Stimulated activated CD4-positive, alpha-beta T cell treated with anti-CD3 and anti-CD28 coated beads, Interleukin-1b, Interleukin-23, amount 100 ng/mL, for 1 hour (primary cell): ENCODE measurements at places on chromosomes 13 and 19.

- no peak for DNase-seq
Measured at GRCh38 chr13:20691616-20692015, 11.9 kb upstream of the IL17D start.

DNA sequence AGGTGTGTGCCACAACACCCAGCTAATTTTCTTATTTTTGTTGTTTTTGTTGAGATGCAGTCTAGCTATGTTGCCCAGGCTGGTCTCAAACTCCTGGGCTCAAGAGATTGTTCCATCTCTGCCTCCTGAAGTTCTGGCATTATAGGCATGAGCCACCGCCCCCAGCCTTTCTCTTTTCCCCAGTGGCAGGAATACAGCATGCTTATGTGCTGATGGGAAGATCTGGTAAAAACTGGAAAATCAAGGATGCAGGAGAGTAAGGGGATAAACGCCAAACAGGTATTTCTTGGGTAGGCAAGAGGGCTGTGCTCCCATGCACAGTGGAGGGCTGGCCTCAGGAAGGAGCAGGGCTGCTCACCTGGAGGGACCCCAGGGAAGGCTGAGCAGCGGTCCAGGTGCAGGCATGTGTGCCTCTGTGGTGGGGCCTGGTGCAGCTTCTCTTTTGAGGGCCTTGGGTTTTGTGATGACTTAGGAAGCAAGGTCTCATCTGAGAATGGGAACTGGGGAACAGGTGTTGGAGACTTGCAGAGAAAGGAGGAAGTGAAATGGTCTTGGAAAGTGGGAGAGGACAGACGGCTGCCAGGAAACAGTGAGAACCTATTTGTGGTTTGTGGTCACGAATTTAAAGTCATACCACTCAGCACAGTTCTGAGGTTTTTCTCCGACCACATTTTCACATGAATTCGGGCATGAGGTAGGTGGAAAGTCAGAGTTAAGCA lies 106.5 kb downstream of the TEX26 start:
- DNase-seq = no peak

GRCh38 chr13:102466610-102467190 lies 64.9 kb upstream of the FGF14 start:
- DNase-seq = no peak

DNA sequence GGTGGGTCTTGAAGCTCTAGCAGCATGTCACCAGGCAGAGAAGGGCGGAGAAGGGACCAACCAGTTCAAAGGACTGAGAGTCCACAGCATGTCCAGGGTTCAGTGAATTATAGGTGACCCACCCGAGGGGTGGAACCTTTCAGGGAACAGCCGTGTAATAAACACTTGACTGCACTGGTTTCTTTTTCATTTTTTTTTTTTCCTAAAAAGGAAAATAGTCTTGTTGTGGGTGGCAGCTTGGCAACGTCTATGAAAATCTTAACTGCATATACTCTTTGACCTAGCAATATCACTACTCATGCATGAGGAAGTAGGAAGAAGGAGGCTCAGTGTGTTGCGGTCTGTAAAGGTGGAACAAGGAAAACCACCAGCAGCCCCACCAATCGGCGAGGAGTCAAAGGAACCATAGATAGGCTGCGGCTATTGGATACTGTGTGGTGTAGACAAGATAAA lies 13.0 kb upstream of the MYH14 start:
- DNase-seq = no peak

DNA sequence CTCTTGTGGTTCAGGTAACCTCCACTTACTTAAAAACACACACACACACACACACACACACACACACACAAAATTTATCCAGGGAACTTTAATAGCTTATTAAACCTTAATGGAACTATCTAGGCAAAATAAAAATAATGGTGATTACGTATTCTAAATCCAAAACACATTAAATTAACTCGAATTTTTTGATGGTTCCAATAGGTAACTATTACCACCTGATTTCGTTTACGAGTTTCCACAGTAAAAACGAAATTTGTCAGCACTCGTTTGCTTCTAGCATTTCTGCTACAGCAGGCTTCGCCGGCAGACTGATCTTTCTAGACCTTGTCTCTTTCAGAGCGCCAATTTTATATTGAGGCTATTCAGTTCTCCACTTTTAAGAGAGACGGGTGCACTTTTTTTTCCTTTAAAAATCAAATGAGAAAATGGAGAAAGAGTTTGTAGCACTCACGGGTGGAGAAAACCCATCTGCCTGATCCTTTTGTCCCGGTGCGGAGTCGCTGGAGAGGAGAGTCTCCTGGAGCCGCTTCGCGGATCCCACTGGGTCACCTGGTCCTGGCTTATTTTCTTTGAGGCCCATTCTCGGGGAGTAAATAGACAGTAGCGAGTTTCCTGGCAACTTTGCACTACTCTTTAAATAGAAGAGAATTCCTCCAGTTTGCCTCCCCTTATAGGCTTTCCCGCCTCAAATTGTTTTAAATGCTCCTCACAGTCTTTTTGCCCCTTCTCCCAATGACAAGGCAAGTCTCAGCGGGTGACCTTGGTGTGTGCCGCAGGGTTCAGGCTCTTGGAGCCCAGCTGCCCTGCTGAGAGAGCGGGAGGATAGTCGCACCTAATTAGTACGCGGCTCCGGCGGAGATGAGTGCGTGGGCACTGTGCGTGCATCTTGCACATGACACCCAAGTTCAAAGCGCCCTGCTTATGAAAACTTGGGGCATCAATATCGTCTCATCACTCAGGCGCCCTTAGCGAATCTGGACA lies 117.0 kb downstream of the KCNRG start:
- DNase-seq = no peak

DNA sequence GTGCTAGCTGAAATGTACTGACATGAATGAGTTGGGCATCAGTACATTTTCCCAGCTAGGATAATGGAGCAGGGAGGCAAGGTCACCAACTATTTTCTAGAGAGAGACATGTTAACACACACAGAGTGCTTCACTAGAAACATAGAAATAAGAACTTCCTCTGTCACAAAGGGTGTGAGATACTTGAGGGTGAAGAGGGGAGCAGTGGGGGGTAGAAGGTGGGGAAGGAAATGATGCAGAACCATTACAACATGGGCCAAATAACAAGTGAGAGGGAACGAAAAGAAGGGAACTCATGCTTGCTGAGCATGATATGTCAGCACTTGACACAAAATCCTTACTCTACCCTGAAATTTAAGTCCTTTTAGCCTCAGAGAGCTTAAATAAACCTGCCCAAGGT lies 87.8 kb upstream of the RFC3 start:
- DNase-seq = no peak

- no peak for DNase-seq
Measured at GRCh38 chr19:39032063-39032918, at the start of gene FBXO27. TSS of gene FBXO27 (minus strand) at chr19:39032549. CDS start at chr19:39032227, 322 bp downstream.

DNA sequence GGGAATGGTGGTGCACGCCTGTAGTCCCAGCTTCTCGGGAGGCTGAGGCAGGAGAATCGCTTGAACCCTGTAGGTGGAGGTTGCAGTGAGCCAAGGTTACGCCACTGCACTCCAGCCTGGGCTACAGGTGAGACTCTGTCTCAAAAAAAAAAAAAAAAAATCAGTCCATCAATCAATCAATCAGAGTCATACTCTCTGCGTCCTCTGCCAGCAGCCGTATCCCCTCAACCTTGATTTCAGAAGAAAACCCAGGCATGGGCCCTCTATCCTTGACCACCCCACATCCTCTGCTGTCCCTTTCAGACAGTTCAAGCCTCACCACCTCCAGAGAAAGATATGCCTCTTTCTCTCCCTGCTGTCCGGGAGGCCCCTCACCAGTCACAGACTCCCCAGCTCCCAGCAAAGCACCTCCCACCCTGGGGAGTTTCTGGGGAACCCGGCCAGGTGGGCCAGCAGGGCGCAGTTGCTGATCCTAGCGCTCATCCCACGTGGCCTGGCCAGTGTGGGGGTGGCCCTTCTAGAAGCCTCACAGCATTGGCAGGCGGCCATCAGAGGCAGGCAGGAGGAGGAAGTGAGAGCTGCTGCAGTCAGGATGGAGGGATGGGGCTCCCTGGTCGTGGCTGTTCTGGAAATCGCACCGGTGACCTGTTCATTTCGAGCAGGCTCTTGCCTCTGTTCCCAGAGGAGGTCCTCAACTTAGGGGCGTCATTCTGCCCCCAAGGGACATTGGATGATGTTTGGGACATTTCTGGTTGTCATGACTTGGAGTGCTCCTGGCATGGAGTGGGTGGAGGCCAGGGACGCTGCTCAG lies 10.2 kb upstream of the JSRP1 start:
- no peak for DNase-seq

DNA sequence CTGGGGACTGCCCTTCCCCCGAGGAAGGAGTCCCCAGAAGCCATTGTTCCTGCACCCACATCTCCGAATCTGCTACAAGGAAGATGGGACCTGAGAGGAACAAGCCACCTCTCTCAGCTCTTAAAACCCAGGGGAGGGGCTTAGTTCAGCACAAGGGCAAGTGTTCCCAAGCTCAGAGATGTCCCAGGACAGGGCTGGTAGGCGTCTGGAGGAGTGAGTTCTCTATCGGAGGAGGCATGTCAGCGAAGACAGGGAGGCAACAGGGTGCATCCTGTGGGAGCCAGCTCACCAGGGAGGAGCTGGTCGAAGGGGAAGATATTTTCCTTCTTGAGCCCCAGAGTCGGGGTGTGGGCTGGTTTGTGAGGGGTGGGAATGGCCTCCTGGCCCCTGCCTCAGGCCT lies 54.8 kb downstream of the CELF5 start:
- no peak for DNase-seq

DNA sequence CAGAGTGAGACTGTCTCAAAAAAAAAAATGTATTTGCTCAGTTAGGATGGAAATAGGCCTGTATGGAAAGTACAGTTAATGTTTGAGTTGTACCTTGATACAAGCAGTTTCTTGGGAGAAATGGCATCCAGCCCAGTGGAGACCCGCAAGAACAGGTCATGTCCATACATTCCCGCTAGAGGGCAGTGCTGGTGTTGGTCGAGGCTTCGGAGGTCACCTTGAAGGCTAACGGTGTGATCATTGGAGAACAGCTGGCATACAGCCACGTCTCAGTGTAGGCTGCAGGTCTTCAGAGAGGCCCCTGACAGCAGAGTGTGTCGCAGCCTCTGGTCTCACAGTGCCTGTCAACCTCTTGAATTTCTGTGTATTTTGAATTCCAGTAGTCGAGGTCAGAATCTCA lies 7.5 kb downstream of the ZNF610 start:
- peak; percentile 8 for DNase-seq

DNA sequence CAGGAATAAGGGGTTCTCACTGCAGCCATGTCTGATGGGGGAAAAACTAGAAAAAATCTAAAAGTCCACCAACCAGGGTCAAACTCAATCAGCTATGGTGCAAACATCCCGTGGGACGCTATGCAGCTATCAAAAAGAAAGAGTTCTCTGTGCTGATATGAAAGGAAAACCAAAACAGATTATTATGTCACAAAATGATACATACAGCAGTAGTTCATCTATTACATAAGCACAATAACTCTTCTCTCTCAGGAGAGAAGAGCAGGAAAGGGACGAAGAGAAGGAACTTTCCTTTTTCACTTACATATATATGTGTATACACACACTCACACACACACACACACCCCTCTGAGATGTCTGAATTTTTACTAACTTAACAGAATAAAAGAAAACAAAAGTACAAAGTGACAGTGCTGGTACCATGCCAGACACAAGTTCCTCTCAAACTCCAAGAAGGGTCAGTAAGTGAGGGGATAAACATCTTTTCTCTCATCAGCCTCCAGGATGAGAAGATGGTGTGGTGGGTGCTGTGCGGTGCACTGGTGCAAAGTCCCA lies 2.9 kb upstream of the FKRP start:
- DNase-seq = no peak

GRCh38 chr13:47399599-47399998 lies 502.7 kb upstream of the HTR2A start:
- no peak for DNase-seq

- no peak for DNase-seq
Measured at GRCh38 chr13:93338030-93338429, 111.4 kb downstream of the GPC6 start.

DNA sequence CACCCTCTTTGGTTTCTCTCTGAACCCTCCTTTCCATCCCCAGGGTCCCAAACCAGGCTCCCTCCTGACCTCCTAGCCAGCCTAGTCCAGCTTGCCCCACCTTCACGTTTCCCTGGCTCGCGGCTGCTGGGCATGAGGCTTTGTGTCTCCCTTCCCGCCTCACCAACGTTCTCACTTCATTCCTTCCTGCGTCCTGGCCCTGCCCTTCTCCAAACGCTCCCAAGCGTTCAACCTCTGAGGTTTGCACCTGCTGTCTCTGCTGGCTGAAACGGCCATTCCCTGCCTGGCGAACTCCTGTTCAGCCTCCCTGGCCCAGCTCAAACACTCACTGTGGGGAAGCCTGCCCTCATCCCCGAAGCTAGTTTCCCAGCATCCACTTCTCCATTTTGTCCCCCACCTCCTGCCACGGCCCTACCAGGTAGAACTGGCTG lies 12.4 kb downstream of the EPS8L1 start:
- DNase-seq = no peak

GRCh38 chr13:106597186-106597585 lies 29.2 kb upstream of the ARGLU1 start:
- DNase-seq = no peak

GRCh38 chr13:80166352-80166751 lies 174.6 kb downstream of the SPRY2 start:
- no peak for DNase-seq

- no peak for DNase-seq
Measured at GRCh38 chr13:33994198-33994597, 176.2 kb downstream of the RFC3 start.

DNA sequence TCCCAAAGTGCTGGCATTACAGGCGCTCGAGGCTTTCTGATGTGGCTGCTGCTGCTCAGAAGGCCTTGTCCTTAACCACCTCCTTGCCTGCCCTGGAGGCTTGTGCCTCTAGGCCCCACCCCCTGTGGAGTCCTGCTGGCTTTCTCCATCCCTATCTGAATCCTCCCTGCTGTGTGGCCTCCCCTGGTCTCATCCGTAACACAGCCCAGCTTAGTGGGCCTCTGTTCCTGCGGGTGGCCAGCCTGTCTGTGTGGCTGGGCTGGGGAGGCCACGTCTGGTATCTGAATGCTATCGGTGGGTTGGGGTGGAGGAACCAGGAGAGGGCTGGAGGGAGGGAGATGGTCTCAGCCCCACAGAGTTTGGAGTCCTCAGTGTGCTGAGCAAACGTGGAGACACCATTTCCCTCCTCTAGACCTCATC lies 4.7 kb downstream of the RPL28 start:
- DNase-seq = no peak

GRCh38 chr13:23159760-23160637 lies 20.8 kb upstream of the SGCG start:
- no peak for DNase-seq

- no peak for DNase-seq
Measured at GRCh38 chr19:54035215-54036178, 28.2 kb downstream of the VSTM1 start.

- no peak for DNase-seq
Measured at GRCh38 chr19:49687150-49687549, 2.2 kb upstream of the ADM5 start.

DNA sequence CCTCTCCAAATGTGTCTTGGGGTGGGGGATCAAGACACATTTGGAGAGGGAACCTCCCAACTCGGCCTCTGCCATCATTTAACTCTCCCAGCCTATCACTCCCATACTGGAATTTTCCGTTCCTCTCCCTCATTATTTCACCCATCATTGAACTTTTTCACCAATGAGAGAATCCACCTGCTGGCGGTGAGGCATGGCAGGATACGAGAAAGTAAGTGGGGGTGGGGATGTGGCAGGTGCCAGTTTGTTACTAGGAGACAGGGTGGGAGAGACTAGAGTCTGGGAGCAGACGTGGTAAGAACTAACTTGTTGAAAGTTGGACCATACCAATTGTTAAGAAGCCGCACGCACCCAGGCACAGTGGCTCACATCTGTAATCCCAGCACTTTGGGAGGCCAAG lies 6.9 kb downstream of the GIPR start:
- DNase-seq = no peak
